ENCODE measurements at places on chromosomes 6 and 20.

DNA sequence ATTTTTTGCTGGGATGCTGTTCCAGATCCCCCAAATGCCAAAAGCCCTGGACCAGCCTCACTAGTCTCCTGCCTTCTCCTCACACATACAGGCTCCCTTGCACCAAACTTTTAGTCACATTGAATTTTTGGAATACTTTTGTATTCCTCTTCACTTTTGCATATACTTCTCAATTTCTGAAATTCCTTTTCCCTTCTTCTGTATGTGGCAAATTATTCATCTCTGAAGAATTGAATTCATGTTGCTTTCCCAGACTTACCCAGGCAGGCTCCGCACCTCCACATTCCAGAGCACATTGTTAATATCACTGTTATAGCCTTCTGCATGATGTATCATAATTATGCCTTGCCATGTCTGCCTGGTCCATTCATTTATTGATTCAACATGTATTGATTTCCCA is 255.3 kb upstream of the POU3F2 start:
- DNase-seq, result no peak

DNA sequence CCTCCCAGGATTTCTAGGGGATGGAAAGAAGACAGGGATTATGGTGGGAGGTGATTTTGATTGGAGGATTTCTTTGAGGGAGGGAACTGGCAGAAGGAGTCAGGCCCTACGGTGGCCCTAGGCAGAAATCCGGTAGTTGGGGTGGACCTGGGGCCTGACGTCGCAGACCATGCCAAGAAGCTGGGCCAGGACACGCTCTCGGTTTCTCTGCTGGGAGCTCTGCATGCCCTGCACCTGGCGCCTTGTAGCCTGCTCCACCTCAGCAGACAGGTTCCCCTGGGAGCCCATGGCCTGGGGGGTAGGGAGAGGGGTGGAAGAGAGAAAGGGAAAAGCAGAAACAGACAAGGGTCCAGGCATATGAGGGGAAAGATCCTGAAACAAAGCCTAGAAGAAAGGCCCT is 1.1 kb downstream of the ATP6V1G2 start:
- no peak for DNase-seq

DNA sequence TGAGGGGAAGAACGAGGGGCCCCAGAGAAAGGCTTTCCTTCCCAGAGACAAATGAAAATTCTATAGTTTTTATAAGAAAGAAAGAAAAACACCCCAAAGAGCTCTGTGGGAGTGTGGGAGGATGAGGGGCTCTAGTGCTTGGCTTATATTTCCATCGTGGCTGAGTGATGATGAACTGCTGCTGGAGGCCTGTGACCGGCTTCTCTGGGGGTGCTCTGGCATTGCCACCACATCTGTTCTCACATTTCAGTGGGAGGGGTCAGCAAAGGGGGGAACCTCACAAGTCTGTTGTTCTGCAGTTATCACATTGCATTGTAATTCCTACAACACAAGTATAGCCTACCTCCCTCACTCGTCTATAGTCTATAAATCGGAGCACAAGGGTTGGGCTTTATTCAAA is 67.6 kb upstream of the BACH2 start:
- DNase-seq, result no peak

- DNase-seq, result no peak
These were observed 122.6 kb upstream of the PLCB4 start for GRCh38 chr20:8946036-8946940.

- DNase-seq, result no peak
These were observed 138.8 kb downstream of the TFAP2A start for GRCh38 chr6:10276106-10276505.

GRCh38 chr6:109010705-109011102 is 83.9 kb downstream of the SESN1 start:
- DNase-seq, result no peak

DNA sequence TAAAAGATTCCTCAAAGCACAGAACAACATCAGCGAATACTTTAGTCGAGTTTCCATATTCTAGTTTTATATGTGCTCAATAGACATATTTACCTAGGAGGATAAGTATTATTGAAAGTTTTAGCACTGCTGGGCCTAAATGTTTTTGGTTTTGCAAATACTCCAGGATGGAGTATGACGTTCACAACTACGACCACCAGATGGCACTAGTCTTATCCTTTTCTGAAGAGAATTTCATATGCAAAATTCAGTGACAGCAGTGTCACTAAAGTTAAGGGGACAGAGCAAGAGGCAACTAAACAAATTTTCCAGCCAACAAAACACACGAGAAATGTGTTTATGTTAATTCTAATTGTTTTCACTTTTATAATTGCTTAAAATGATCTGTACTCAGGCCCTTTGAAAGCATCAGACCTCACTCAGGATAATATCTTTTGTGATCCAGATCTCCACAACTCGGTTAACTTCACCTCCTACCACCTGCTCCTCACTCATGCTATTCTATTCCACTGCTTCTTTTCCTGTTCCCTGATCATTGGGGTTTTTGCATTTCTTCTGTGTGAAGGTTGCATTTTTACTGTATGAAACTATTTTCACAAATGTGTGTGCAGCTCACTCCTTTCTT is 220.8 kb downstream of the TRDN start:
- DNase-seq, result peak; percentile 27

GRCh38 chr20:2606507-2607006 is 45.9 kb upstream of the NOP56 start:
- DNase-seq, result no peak

DNA sequence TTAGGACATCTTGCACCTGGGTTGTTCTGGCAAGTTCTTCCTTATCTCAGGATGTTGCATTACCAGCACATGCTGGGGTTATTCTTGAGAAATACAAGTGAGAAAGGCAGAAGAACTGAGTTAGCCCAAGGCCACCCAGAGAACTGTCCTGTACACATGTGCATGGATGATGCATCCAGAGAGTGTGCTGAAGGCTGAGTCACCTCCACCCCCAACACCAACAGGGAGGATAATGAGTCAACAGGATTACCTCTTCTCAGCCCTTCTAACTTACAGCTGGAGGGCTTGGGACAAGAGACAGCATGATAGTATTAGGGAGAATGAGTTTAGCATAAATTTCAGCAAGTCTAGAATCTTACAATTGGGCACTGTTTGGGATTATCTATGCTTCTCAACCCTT is 8.5 kb downstream of the SCGN start:
- DNase-seq, result no peak

- no peak for DNase-seq
These were observed 197.6 kb downstream of the DTNBP1 start for GRCh38 chr6:15465212-15465611.

DNA sequence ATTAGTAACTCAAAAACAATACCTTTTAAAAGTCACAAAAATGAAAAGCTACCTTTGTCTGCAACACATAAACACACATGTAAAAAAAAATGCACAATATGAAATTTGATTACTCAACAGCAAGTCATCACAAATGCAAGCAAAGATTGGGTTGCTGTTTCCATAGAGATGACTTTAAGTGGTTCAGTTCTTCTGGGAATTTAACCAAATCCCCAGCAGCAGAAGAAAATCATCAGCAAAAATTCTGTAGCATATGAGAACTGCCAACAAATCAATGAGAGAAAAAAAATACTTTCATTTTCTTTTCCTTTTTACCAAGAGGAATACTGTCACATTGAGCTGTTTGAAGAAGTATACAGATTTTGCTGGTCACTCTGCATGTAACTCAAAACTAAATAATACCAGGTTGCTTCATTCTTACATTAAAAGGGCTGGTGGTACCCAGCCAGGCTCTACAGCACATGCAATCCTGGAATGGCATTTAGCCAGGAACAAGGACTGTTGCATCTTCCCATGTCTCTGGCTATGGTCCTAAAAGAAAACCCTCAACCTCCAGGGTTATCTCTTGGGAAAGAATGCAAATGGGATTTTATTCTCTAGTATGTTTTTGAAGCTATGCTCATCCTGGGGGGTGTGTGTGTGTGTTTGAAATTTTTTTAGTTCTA is 158.3 kb downstream of the OPRM1 start:
- DNase-seq, result no peak

DNA sequence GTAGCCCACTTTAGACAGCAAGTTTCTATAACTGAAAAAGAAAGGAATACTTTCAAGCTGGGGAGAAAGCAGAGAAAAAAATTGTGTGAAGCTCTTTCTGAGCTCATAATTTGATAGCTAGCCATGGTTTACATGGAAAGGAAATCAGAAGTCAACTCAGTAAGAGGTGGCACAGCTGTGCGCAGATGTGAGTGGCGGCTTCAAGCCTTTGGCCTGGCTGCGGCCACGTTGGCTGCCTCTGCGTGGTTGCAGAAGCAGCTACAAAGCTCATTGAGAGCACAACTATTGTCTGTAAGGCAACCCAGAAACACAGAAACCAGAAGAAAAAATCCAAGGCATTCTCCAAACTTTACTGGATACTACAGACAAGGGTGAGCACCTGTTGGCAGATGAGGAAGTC is 136.9 kb downstream of the SASH1 start:
- DNase-seq, result no peak

- DNase-seq, result no peak
These were observed 16.3 kb downstream of the ZNF133 start for GRCh38 chr20:18304618-18305017.

GRCh38 chr6:16097382-16098171 is 31.3 kb upstream of the MYLIP start:
- no peak for DNase-seq

GRCh38 chr20:58542411-58543095 is 27.4 kb upstream of the APCDD1L start:
- DNase-seq, result no peak

GRCh38 chr6:18160911-18161310 is 5.7 kb downstream of the KDM1B start:
- no peak for DNase-seq

DNA sequence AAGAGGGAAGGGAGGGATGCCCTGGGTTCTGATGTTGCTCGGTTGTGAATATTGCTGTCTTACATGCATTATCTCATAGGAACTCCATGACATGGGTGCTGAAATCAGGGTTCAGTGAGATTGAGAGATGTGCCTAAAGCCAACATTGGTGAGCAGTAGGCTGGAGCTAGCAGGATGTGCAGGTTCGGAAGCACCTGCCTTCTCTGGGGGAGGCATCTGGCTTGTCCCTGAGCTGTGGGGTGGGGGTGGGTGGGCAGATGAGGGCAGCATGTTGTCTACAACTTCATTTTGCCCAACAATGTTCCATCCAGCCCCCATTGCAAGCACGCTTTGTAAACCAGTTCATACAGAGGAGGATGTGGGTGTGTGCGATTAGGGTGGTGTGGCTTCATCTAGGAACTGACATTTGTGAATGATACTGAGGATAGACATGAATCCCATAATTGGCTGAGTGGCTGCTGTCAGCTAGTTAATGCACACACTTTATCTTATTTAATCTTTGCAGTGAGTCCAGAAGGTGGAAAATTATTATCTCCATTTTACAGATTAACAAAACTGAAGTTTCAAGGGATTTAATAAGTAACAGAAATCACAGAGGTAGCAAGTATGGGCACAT is 119.4 kb downstream of the SYNDIG1 start:
- no peak for DNase-seq

GRCh38 chr20:57392512-57393271 is 1.5 kb downstream of the RBM38 start:
- DNase-seq, result peak; percentile 87

GRCh38 chr20:47262008-47262364 is 94.5 kb downstream of the ZMYND8 start:
- no peak for DNase-seq

GRCh38 chr20:10576411-10577090 is 97.2 kb downstream of the JAG1 start:
- no peak for DNase-seq

DNA sequence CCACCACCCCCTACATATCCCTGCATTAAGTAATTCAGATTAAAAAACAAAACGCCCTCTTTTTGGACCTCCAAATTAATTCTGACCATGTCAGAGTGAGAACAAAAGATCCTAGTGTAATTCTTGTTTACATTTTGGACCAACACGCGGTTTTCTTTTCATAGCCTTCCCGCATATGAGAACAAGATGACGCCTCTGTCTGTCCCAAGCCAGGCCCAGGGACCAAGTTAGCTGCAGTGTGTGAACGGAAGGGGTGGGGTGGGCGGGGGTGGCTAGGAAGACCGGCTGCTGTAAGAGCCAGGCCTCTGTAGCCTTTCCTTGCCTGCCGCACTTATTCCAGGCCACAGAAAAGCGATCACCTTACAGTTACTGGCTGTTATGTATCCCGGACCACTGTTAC is 68.0 kb downstream of the PLCG1 start:
- DNase-seq, result no peak

GRCh38 chr20:14951707-14952418 is 614.5 kb upstream of the FLRT3 start:
- no peak for DNase-seq

GRCh38 chr6:32187009-32187709 is 2.8 kb downstream of the PBX2 start:
- no peak for DNase-seq

- no peak for DNase-seq
These were observed 438 bp upstream of the TMC2 start for GRCh38 chr20:2535711-2536559.

DNA sequence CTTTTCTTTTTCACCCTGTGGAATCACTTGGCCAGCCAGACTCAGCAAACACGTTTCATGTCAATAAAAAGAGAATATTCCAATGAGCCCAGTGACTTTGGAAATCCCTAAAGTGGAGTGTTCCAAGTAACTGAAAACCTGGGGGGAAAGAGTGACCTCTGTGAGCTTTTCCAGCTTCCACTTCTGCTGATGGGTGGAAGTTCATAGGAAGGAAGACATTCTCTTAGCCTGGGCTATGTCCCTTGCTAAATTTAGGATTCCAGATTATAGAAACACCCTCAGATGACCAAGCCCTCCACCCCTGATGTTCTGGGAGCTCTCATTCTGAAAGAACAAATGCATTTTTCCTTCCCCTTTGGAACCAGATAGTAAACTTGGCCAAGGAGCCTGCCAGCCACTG is 44.8 kb upstream of the EDN1 start:
- DNase-seq, result no peak

DNA sequence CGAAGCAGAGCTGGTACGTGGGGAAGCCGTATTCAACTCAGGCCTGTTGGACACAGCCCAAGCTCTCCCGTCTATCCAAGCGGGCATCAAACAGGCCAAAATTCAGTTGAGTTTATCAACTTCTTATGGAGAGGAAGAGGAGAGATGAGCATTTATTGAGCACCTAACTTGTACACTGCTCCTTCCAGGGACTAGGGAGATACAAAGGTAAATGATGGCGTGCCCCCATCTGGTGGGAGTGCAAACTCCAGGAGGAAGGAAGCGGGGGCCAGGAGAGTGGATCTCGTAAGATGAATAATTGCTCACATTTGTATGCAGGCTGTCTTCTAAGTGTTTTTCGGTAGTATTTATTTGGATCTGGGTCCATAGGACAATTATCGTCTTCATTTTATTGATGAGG is 146.6 kb downstream of the SOBP start:
- DNase-seq, result no peak

Measured in CD4-positive, alpha-beta T cell treated with Interleukin-10 for 1 hour (primary cell).